ENCODE measurements at places on chromosomes 12 and 14.

DNA sequence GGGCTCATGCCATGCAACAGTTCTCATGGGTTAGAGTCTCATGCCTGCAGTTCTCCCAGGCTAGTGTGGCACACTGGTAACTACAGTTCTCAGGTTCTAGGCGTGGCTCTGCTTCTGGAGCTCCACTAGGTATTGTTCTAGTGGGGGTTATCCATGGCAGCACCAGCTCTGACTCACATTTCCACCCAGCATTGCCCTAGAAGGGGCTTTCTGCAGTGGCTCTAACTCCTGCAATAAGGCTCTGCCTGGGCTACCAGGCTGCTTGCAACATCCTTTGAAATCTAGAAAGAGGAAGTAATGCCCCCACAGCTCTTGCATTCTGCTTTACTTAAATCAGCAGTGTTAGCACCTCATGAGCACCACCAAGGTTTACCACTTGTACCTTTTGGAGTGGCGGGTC is 220.3 kb upstream of the ARID2 start:
- no peak for DNase-seq

DNA sequence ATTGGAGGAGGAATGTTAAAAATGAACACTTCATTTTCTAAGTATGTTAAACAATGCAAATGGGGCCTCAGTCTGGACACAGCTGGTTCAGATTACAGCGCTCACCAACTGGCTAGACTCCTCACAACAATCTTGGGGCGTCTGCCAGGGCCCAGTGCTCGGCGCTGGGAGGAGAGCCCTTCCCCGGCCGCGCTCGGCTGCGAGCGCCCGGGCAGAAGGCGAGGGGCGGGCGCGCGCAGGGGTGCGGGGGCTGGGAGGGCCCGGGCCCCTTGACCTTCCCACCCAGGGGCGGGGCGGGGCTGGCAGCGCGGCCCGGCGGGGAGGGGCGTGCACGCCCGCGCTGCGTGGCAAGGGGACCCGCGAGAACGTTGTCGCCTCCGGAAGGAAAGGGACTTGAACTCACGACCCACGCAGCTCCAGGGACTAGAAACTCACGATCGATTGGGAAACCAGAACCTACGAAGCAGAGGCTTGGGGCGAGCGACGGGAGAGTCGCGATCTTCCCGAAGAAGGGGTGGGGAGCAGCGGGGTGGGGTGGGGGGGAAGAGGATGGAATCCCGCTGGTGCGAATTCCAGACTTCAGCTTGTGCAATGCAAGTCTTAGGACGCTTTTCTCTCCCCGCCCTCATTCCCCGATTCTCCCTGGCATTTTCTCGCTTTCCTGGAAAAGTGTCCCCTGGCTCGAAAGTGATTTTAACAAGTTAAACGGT is at the start of gene FBLN5:
TSS of gene FBLN5 (minus strand) at position 220 of the 710 bp plus-strand sequence. CDS start 465 bp downstream, outside the sequence.
- DNase-seq, result no peak

DNA sequence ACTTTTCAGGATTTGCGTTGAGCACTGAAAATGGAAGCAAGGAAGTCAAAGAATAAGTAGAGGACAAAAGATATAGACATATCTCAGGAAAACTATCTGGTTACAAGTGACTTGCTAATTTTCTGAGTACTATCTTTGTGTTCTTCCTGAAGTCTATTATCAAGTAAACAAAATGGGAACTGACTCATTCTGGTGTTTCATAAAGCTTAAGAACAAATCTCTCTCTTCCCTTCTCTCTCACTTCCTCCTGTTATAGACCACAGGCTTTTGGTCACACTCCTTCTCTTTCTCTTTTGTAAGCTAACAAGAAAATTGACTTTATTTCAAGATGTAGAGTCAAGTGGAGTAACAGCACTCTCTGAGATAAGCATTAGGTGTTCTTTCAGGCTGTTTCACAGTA is 406.6 kb upstream of the SYT1 start:
- no peak for DNase-seq

DNA sequence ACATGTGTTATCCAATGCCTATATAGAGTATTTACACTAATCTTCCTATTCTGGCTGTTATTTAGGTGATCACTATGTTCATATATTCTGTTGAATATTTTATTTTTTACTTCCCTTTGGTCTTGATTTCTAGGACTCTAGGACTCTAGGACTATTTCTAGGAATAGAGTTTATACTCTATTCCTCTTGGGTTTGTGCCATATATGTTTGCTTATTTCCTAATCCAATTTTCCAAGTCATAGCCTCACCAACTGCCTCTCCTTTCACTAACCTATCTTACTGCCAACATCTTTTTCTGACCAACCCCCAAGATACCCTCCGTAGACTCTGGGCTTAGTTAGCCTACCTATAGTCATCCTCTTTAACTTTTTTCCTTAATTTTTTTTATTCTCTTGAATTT is 28.5 kb downstream of the ARF6 start:
- no peak for DNase-seq

- no peak for DNase-seq
These were observed 984.8 kb downstream of the TMEM121 start for GRCh38 chr14:106511006-106511799.

GRCh38 chr12:15797818-15798217 is 8.6 kb upstream of the EPS8 start:
- DNase-seq, result no peak

- no peak for DNase-seq
These were observed 49.7 kb downstream of the DDX51 start for GRCh38 chr12:132094269-132094891.

DNA sequence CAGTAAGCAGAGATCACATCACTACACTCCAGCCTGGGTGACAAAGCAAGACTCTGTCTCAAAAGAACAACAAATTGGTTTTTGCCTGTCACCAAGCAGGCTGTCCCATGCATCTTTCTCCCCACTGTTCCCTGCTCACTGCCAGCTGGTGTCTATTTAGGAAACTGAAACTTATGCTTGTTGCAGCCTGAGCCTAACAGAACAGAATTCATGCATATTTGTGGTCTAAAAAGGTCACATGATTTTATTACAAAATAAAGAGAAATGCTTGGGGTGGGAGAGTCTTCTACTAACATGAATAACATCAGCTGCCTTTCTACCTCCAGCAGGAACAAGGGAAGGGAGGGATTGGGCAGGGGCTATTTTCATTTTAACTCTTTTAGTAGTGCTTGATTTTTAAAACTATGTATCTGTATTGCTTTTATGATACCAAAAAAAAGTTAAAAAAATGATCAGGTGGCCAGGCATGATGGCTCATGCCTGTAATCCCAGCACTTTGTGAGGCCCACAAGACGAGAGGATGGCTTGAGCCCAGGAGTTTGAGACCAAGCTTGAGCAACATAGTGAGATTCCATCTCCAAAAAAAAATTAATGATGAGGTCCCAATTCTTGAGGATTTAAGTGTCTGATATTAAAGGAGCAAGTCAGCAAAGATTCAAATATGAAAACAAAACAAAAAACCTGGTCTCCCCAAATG is 923 bp downstream of the STAT2 start:
- peak; percentile 83 for DNase-seq

- no peak for DNase-seq
These were observed 82.6 kb downstream of the EML1 start for GRCh38 chr14:99875836-99876235.

All from posterior cingulate gyrus (tissue), 11 donors.